ENCODE measurements at places on chromosomes 7 and 10. TPM values are rescaled to one million over a fixed set of nuclear protein-coding genes. Genes with fewer than 3 reads are reported as not detected.

The TAS2R5 gene
- 2.5 TPM for total RNA-seq

The ADCY1 gene
- total RNA-seq: 17.0 TPM

The LRRC4 gene
- total RNA-seq: 0.23 TPM

DNA sequence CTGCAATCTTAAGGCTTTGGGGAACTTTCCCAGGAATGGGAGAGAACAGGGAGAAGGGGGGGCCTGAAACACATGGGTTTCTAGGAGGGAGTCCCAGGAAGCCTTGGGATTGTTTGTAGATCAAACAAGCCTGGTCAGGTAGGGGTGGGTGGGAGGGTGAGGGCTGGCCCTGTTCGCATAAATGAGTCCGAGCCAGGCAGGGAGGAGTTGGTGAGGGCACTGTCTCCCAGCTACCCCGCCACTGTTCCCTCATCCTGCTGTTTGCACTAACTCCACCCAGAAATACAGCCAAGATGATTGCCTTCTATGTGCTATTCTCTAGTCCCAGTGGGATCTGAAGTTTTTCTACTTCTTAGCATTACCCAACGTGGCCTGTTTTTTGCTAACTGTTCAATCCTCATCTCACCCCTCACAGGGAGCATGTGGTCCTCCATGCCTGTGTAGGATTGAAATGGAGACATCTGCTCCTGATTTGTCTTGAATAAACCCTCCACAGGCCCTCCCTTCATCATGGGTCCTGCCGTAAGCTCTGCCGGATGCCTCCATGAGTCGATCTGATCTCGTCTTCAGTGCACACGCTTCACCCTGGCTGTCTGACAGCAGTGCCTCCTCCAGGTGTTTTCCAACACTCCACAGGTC, 257.0 kb downstream of the COBL start:
- no peak overlapping the region for H3K27ac ChIP-seq
- no peaks in the 10 kb centered on the region for H3K36me3 ChIP-seq
- no peaks in the 10 kb centered on the region for H3K27me3 ChIP-seq

DNA sequence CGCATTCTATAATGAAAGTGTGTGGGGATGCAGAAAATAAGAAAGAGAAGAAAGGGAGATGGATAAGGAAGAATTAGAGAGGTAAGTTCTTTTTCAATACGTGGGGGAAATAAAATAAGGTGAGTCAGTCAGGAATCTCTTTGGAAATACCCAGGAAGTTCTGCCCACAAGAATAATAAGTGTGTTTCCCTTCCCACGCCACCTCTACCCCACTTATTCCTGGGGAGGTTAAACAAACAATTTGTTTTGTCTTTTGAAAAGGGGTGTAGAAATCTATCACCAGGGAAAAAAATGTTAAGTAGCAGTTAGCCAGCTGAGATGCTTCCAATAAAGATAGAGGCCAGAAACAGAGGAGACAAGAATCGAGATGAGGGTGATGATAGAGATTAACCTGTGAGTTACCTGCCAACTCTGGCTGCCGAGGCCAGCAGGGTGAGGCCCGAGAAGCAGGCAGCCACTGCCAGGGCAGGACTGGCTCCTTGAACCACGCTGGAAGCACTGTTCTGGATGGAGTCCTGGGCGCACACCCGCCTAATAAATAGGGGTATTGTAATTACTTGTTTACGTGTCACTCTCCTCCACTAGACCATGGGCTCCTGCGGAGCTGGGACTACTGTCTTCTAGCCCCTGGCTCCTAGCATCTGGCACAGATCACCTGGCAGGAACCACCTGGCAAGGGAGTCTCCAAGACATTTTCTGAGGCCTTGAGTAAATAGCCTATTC, 191.3 kb downstream of the FGFR2 start:
- DNase-seq: peak; percentile 77
- H3K27me3 ChIP-seq: no peaks in the 10 kb centered on the region
- no peaks in the 10 kb centered on the region for H3K4me1 ChIP-seq
- no peak overlapping the region for H3K4me3 ChIP-seq
- no peaks in the 10 kb centered on the region for H3K36me3 ChIP-seq
- H3K27ac ChIP-seq: no peak overlapping the region

DNA sequence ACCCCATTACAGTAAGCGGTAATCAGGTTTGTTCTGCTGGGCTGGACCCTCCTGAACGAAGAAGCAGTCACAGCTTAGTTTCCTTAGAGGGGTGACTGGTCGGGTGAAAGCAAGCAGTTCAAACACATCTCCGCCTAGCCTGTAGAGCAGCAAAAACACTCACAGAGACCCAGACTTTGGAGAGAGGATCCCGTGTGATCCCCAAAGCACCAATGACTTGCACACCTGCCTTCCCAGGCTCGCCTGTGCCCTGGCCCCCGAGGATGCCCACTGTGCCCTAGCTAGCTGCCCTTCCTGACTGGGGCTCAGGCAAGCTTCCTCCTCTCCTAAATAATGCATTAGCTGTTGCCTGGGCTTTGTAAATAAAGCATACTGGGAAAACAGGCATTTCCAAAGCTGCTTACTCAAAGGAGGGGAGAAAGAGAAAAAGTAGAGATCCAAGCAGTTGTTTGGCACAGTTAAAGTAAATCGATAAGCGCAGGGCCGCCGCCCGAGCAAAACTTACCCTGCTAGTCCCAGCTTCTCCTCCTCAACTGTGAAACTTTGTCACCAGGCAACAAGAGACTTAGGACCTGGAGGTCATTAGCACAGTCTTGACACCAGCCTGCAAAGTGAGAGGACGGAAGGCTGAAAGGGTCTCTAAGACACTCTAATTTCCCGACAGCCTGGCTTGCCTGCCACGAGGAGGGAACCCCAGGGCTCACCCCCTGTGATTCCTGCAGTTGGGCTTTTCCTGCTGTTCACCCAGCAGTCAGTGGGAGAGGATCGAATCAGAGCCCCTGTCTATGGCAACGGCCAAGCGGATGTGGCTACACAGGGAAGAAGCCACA, 4.8 kb downstream of the LRRC18 start:
- no peak overlapping the region for H3K27ac ChIP-seq
- H3K4me1 ChIP-seq: no peaks in the 10 kb centered on the region
- no peaks in the 10 kb centered on the region for H3K27me3 ChIP-seq
- DNase-seq: no peak

DNA sequence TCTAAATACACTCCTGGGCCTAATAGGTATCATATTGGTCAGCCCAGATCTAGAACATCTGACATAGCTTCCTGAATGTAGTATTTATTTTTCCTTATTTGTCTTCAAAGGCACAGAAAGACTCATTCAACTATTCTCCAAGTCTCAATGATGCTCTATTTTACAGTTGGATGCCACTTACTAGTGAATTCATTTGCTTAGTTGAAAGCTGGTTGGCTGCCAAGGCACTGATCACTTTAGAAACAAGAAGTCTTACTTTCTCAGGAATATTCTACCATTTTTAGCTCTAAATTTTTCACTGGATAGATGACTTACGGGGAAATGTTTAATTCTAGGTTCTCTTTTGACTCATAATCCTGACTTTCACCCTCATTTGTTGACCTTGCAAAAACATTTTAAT, 863.4 kb downstream of the SORCS1 start:
- DNase-seq: no peak
- no peaks in the 10 kb centered on the region for H3K4me1 ChIP-seq
- H3K4me3 ChIP-seq: no peak overlapping the region
- no peaks in the 10 kb centered on the region for H3K36me3 ChIP-seq
- H3K27me3 ChIP-seq: no peaks in the 10 kb centered on the region

The PRSS58 gene
- total RNA-seq: 0.91 TPM

DNA sequence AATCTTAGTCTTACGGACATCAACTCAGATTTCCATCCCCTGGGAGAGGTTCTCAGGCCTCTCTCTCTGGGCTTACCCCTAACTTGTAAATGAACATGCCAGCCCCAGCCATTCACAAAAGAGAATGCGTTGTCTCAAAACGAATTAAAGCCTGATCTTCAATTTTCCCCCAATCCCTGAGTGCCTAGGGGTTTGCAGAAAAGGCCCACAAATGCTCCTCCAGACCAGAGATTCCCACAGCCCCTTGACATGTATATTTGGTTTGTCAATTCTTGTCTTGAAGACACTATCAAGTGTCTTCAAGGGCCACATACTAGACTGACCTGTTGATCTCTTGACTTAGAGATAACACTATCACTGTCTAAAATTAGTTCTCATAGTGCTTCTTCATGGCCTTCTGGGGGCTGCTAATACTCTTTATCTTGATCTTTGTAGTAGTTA, 11.9 kb upstream of the HOXA13 start:
- no peaks in the 10 kb centered on the region for H3K36me3 ChIP-seq
- no peak overlapping the region for H3K4me3 ChIP-seq
- no peak for DNase-seq
- no peaks in the 10 kb centered on the region for H3K27me3 ChIP-seq
- no peak overlapping the region for H3K27ac ChIP-seq

- no peaks in the 10 kb centered on the region for H3K27me3 ChIP-seq
- H3K27ac ChIP-seq: no peak overlapping the region
- no peak for DNase-seq
- H3K36me3 ChIP-seq: no peaks in the 10 kb centered on the region
Measured at GRCh38 chr7:129024125-129024524, 30.8 kb downstream of the TNPO3 start.

The COL1A2 gene
- total RNA-seq: 805 TPM

- H3K4me1 ChIP-seq: no peaks in the 10 kb centered on the region
- H3K4me3 ChIP-seq: no peak overlapping the region
- no peak for DNase-seq
- H3K27ac ChIP-seq: no peak overlapping the region
Measured at GRCh38 chr7:143987513-143987912, 12.6 kb upstream of the OR6B1 start.

The UPK3B gene
- total RNA-seq: 6.6 TPM

The SPOCK2 gene
- 163 TPM for total RNA-seq

GRCh38 chr7:100155553-100156317, 2.8 kb downstream of the TRAPPC14 start:
- DNase-seq: no peak
- no peaks in the 10 kb centered on the region for H3K4me1 ChIP-seq
- H3K36me3 ChIP-seq: no peaks in the 10 kb centered on the region
- no peaks in the 10 kb centered on the region for H3K27me3 ChIP-seq
- H3K4me3 ChIP-seq: no peak overlapping the region

DNA sequence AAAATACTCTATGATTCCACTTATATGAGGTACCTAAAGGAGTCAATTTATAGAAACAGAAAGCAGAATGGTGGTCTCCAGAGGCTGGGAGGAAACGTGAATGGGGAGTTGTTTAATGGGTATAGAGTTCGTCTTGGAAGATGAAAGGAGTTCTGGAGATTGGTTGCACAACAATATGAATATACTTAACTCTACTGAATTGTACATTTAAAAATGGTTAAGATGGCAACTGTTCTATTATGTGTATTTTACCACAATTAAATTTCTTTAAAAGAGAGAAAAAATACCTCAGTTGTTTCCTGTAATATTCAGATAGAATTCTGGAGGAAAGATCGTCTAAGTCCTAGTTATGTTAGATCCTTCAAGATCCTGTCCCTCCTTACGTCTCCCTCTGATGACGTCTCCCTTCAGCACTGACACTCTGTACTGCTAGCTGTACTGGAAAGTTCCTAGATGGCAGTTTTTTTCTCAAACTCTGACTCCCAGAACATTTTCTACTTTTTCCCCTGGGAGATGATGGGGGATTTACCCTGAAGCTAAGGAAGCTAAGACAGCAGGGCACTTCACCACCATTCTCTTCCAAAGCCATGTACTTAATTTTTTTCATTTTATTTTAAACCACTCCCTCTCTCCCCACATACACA, 53.2 kb upstream of the CAV2 start:
- H3K4me1 ChIP-seq: no peaks in the 10 kb centered on the region
- H3K4me3 ChIP-seq: no peak overlapping the region
- H3K27me3 ChIP-seq: no peaks in the 10 kb centered on the region
- DNase-seq: no peak
- no peak overlapping the region for H3K27ac ChIP-seq
- no peaks in the 10 kb centered on the region for H3K36me3 ChIP-seq

GRCh38 chr7:20198260-20198659, 18.9 kb downstream of the MACC1 start:
- H3K27me3 ChIP-seq: no peaks in the 10 kb centered on the region
- no peak for DNase-seq
- no peak overlapping the region for H3K4me3 ChIP-seq
- H3K27ac ChIP-seq: no peak overlapping the region
- H3K36me3 ChIP-seq: no peaks in the 10 kb centered on the region

DNA sequence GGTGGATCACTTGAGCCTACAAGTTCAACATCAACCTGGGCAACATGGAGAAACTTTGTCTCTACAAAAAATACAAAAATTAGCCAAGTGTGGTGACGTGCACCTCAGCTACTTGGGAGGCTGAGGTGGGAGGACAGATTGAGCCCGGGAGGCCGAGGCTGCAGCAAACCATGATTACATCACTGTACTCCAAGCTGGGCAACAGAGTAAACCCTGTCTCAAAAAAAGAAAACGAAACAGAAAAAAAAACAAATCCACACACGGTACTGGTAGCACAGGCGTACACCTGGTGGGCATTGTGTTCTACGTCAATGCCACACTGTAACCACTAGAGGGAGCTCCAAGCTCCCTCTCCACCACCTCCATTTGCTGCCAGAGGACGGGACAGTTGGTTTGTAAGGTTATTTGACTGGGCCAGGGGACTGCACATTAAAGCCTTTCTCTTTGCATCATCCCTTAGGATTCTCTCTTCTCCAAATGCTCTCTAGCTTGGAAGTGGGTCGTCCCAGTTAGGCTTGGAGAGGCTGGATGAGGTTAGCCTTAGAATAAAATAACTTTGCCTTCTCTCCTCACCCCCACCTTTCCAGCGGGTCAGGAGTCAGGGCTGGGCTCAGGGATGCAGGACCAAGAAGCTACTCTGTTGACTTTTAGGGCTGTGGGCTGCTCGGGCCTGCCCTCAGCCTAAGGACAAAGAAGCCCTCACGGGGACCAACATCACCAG, 130.8 kb downstream of the SORBS1 start:
- no peaks in the 10 kb centered on the region for H3K4me1 ChIP-seq
- peak; percentile 42 for DNase-seq
- H3K27me3 ChIP-seq: no peaks in the 10 kb centered on the region
- no peak overlapping the region for H3K4me3 ChIP-seq
- H3K27ac ChIP-seq: no peak overlapping the region

- no peak for DNase-seq
- H3K4me3 ChIP-seq: no peak overlapping the region
- no peaks in the 10 kb centered on the region for H3K27me3 ChIP-seq
- no peaks in the 10 kb centered on the region for H3K4me1 ChIP-seq
- no peaks in the 10 kb centered on the region for H3K36me3 ChIP-seq
- no peak overlapping the region for H3K27ac ChIP-seq
Measured at GRCh38 chr7:80145780-80146422, 11.3 kb downstream of the GNAI1 start.

The IGFBP1 gene
- total RNA-seq: not detected

DNA sequence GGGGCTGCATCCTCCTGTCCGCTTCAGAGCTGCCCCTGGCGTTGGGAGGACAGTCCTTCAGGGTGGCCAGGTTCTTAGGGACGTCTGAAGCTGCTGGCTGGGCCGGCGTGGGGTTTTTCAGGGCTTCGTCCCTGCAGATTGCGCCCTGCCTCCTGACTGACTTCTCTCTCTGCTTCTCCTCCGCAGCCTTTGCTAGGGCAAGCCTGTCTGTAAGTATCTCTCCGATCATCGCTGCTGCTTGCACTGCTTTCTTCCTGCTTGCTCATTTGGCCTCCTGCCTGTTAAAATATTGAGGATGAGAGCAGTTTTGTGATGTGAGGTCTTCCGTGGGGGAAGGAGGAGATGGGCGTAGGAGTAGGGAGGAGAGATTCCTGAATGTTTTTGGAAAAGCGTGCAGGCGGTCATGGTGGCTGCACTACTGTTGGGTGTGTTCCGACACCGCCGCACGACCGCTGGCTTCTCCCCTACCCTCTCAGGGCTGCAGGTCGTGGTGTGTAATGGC, 25.3 kb downstream of the PFKFB3 start:
- H3K27me3 ChIP-seq: no peaks in the 10 kb centered on the region
- no peak for DNase-seq
- no peak overlapping the region for H3K4me3 ChIP-seq
- H3K4me1 ChIP-seq: peaks cover 3% of the 10 kb centered on the region
- H3K36me3 ChIP-seq: peaks cover 15% of the 10 kb centered on the region

All from prostate gland (tissue), 2 donors.